Stimulated activated CD8-positive, alpha-beta memory T cell treated with anti-CD3 and anti-CD28 coated beads, Interleukin-4, amount 100 ng/mL, for 48 hours (primary cell): ENCODE measurements at places on chromosomes 7 and 10.

GRCh38 chr7:240146-240676 lies 47.8 kb downstream of the FAM20C start:
- DNase-seq, result no peak

DNA sequence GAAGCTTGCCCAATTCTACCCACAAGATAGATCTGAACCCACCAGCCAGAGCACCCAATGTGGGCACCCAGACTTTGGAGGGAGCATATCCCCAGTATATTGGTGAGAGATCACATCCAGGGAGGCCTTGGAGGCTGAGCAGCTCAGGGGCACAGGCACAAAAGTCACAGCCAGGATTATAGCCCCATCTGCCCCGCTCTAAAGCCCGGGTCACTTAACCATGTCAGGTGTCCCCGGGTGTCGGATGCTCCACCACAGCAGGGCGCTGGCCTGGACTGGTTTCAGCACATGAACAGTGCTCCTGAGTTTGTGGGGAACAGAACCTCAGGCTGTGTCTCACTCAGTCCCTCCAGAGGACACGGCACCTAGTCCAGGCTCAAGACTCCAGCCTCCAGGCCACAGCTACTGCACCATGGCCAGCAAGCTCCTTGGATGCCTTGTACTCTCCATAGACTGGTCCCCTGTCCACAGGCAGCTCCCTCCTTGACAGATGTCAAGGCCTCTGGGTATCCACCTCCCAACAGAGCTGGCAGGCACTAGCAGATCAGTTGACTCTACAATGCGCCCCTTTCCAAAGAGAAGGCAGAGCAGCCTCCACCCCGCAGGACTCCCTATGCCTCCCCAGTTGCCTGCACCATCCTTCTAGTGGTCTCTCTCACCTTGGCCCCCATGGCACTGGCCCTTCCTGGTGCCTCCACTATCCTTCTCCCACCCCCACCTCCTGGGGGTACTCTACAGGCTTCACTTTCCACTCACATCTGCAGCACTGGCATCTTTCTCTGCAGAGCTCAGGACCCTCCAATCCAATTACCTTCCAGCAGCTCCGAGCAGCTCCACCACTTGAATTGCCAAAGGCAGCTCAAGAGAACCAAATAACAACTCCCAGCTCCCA lies 306.0 kb downstream of the GRID1 start:
- DNase-seq, result no peak

- DNase-seq, result no peak
Measured at GRCh38 chr7:5426226-5426475, 2.5 kb upstream of the TNRC18 start.

- DNase-seq, result no peak
Measured at GRCh38 chr10:2895594-2896196, 171.7 kb upstream of the PFKP start.

DNA sequence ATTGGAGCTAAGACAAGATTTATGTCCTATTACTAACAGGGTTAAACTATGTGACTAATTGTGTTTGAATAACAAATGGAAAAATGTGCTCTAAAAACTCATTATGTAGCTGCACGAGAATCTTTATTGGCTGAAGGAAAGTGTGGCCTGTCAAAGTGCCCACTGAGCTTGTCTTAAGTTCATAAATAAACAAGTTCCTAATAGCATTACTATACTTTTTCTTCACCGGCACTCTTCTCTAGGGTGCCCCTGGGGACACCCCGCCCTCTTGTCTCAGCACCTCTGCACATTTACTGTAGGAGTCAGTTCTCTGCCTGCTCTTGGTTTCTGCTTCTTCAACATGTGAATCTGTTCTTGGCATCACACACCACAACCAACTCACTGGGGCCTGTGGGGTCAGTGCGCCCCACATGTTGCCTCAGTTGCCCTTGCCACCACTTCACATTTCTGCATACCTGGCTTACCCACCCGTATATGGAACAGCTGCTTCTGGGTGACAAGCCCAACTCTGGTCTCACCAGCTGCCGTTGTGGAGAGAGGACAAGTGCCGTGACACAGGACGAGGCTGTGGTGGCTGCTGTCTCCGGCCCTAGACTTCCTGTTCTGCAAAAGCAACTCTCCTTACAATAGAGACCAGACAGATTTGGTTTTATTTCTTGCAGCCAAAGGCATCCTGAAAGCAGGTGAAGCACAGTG lies 96.3 kb upstream of the DDC start:
- no peak for DNase-seq

- DNase-seq, result no peak
Measured at GRCh38 chr7:159008417-159008816, 136.2 kb downstream of the VIPR2 start.

DNA sequence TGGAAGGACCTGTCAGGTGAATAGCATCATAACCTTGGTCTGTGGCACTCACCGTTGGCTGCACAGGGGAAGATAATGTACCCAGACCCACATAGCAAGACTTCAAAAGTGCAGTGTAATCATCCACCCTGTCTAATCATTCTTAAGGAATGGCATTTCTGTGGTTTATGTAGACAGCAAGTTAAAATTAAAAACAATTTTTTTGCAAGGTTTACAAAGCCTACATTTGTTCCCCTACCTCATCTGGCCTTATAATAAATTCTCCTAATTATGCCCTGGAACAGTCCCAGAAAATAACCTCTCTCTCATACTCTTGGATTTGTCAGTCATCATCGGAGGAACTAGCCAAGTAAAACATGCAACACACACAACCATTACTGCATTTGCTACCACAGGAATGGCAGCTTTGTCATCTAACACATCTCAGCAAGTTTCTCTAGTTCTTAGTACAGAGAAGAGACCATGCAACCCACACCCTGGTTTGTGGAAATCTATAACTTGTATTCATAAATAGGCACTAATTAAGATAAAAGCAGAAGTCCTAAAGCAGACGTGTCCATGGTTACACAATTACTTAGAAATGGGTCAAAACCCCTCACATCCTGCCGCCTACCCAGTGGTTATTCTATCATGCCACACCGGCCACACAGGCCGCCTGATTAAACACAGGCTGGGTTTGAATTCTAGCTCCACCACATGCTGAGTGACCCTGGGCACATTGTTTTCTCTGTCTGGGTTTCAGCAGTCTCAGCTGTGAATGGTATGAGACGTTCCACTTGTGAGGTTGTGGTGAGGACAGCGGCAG lies 19.1 kb downstream of the ABLIM1 start:
- DNase-seq, result no peak

DNA sequence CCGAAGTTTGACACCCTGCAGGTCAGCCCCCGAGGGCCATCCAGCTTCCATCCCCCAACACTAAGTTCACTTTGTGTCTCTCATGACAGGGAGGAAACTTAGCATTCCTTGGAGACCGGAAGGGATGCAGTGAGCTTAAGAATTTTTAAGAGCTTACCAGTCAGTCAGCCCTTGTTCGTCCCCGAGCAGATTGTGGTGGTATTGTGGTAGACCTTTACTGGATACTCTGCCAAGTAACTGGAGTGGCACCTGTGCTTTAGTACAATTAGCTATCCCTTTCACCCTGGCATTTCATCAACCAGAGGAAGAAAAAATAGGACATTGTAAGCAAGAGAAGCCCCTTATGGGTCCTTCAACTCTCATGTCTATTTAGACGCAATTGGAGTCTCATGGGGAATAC lies 74.8 kb downstream of the NSUN6 start:
- DNase-seq, result no peak

- DNase-seq, result no peak
Measured at GRCh38 chr10:69734416-69734796, 67.3 kb upstream of the COL13A1 start.

GRCh38 chr7:142709921-142710320 lies 39.4 kb upstream of the PRSS1 start:
- no peak for DNase-seq

GRCh38 chr7:100568896-100569844 lies 4.5 kb downstream of the SAP25 start:
- peak; percentile 75 for DNase-seq

GRCh38 chr10:95877881-95878280 lies 29.9 kb upstream of the CC2D2B start:
- DNase-seq, result no peak

DNA sequence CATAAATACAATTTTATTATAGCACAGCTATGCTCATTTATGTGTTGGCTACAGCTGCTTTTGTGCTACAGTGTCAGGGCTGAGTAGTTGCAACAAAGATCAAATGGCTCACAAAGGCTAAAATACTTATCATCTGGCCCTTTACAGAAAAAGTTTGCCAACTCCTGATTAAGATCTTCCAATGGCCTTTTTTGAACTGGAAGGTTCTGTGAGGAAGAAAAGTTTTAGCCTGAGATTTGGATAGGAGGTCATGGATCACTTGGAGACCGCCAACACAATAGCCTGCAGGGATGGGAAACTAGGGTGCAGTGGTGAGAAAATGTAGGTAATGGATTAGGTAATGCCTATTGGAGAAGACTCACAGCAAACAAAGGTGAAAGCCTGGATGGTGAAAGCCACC lies 169.8 kb downstream of the NOC3L start:
- DNase-seq, result no peak

DNA sequence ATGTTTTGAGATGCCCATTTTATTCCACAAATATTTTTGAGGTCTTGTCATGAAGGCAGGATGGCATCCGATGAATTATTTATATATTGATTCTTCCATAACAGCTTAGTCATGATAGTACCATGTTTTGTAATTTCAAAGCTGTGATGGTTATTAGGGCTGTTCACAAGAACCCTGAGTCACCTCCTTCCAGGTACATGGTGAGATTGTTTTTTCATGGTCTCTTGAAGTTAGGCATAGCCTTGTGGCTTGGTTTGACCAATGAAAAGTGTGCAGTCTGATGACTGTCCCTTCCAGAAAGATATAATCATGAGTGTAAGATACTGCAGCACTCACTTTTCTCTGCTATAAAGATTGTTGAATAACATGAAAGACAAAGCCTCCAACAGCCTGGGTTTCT lies 274.8 kb downstream of the FGFR2 start:
- DNase-seq, result no peak

GRCh38 chr10:132753596-132753995 lies 32.4 kb downstream of the NKX6-2 start:
- no peak for DNase-seq

DNA sequence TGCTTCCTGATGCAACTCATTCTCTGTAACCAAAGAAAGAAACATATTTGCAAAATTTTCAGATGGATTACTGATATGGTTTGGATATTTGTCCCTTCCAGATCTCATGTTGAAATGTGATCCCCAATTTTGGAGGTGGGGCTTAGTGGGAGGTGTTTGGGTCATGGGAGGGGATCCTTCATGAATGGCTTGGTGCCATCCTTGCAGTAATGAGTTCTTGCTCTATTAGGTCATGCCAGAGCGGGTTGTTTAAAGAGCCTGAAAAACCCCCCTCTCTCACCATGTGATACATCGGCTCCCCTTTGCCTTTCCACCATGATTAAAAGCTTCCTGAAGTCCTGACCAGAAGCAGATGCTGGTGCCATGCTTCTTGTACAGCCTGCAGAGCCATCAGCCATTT lies 43.8 kb upstream of the PRKG1 start:
- DNase-seq, result no peak

DNA sequence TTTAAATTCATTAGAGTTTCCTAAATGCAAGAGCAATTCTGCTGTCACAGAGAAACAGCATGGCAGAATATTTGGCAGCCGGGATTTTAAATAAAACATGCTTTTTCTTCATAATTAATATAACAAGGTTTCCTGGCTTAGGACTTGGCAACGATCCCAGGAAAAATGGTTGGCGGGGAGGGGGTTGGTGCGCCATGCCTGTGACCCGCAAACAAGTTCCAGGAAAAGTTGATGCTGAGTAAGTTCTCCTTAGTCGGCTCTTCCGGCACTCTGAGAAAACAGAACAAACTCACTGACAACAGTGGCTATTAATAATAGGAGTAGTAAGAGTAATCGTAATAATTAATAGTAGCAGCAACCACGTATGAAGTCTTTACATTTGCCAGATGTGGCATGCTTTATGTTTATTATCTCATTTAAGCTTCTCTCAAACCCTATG lies 4.6 kb downstream of the HABP2 start:
- no peak for DNase-seq

DNA sequence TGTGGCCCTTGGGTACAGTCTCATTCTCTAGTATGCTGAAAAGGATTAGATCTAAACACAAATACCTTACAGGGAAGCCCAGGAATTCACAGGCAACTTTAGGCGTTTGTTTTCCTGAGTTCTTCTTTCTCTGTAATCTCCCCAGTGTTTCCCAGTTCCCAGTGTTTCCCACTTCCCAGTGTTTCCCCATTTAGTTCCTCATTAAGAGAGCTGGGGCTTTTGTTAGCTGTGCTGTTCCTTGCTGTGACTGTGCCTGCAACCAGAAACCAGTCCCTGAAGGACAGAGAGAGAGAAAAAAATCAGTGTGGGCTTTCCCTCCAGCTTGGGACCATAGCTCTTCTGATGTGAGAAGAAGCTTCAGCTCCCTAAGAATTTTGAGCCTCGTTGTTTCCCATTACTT lies 802.9 kb upstream of the COBL start:
- DNase-seq, result no peak

- DNase-seq, result no peak
Measured at GRCh38 chr7:130874071-130874915, 140.3 kb upstream of the KLF14 start.

- DNase-seq, result no peak
Measured at GRCh38 chr10:34033078-34033477, 698.6 kb upstream of the NRP1 start.

DNA sequence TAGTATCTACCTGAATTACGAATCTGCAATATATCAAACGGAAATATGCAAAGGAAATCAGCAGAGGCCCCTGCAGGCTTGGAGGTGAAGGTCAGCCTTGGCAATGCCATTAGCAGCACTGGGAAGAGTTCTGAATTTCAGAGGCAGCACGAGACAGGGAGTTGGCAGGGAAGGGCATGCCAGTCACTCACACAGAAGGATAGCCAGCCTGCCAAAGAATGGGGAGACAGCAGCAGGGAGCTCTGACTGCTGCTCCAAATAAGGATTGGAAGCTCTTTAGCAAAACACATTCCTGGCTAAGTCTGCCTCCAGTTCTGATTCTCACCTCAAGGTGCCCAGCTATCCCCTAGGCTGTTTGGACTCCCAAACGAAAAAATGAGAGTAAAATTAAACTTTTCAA lies 188.0 kb downstream of the PDE1C start:
- DNase-seq, result no peak

DNA sequence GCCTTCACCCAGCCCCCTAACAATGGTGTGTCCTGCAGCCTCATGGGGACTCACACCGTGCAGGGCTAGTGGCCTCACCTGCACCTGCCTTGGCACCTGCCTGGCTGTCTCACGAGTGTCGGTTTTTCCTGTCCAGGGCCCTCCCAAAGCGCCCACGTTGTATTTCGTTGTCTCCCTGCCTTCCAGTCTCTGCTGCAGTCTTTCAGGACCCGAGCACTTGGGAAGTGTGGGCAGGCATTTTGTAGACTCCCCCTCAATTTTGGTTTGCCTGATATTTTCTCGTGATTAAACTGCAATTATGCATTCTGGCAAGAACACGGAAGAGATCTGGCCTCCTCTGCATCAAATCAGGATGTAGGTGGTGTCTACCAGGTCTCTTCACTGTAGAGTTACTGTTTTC lies 17.9 kb downstream of the BNIP3 start:
- DNase-seq, result no peak
